CD4-positive, CD25-positive, alpha-beta regulatory T cell (primary cell): ENCODE measurements at places on chromosomes 5 and 9. TPM values are rescaled to one million over a fixed set of nuclear protein-coding genes. Genes with fewer than 3 reads are reported as not detected.

The VLDLR gene
- not detected for total RNA-seq

The ARPC5L gene
- total RNA-seq = 48.6 TPM

The EPB41L4A gene
- total RNA-seq = not detected

The OGN gene
- total RNA-seq = 0.86 TPM

The UBTD2 gene
- 3.9 TPM for total RNA-seq

The SPTLC1 gene
- 51.2 TPM for total RNA-seq

The NTNG2 gene
- 14.7 TPM for total RNA-seq

The OR1J2 gene
- total RNA-seq = 0.42 TPM

The CHMP5 gene
- 25.5 TPM for total RNA-seq

The CYSTM1 gene
- total RNA-seq = 7.1 TPM

The ACOT12 gene
- total RNA-seq = not detected

The PTPRD gene
- total RNA-seq = 0.47 TPM

The CACNA1B gene
- not detected for total RNA-seq

The CORO2A gene
- 27.0 TPM for total RNA-seq

The LRRC26 gene
- not detected for total RNA-seq

The LCN15 gene
- total RNA-seq = not detected

The SLF1 gene
- total RNA-seq = 16.5 TPM

The IRX4 gene
- not detected for total RNA-seq

The ADAMTSL2 gene
- total RNA-seq = not detected

The ADAMTSL1 gene
- not detected for total RNA-seq

The GNA14 gene
- not detected for total RNA-seq

The APC gene
- total RNA-seq = 40.5 TPM

The CDH12 gene
- total RNA-seq = not detected

The WDR70 gene
- total RNA-seq = 35.3 TPM

The ITGA2 gene
- total RNA-seq = 0.42 TPM

The CCNO gene
- total RNA-seq = not detected

The GPR150 gene
- total RNA-seq = 0.37 TPM

The ADAMTS13 gene
- total RNA-seq = 0.47 TPM

The RNF14 gene
- total RNA-seq = 24.4 TPM

The CCDC187 gene
- not detected for total RNA-seq

The LVRN gene
- total RNA-seq = not detected

The RFESD gene
- total RNA-seq = 2.2 TPM

The SELENOP gene
- total RNA-seq = 0.62 TPM

The PCDHGB1 gene
- not detected for total RNA-seq

The NXNL2 gene
- total RNA-seq = not detected

The SMU1 gene
- 22.7 TPM for total RNA-seq

The CCL28 gene
- 14.8 TPM for total RNA-seq

The NMUR2 gene
- not detected for total RNA-seq

The ANKRD31 gene
- total RNA-seq = 0.52 TPM

The TTF1 gene
- total RNA-seq = 16.9 TPM

The RANBP17 gene
- total RNA-seq = not detected
